ENCODE measurements at places on chromosomes 11 and 22. TPM values are rescaled to one million over a fixed set of nuclear protein-coding genes. Genes with fewer than 3 reads are reported as not detected.

GRCh38 chr11:17498475-17498874 lies 21.8 kb upstream of the ABCC8 start:
- H3K4me3 ChIP-seq, result no peak overlapping the region
- peaks cover 13% of the 10 kb centered on the region for H3K27me3 ChIP-seq
- DNase-seq, result no peak
- no peaks in the 10 kb centered on the region for H3K36me3 ChIP-seq
- no peak overlapping the region for H3K27ac ChIP-seq
- H3K4me1 ChIP-seq, result no peaks in the 10 kb centered on the region

PDE2A gene
- total RNA-seq, result not detected

GRCh38 chr11:78560826-78561484 lies 13.7 kb downstream of the NARS2 start:
- DNase-seq, result no peak
- peak overlapping the region; percentile 90 for H3K27ac ChIP-seq
- peak overlapping the region; percentile 36 for H3K4me3 ChIP-seq
- H3K27me3 ChIP-seq, result no peaks in the 10 kb centered on the region
- peaks cover 35% of the 10 kb centered on the region for H3K4me1 ChIP-seq

SMTNL1 gene
- not detected for total RNA-seq

- H3K4me1 ChIP-seq, result no peaks in the 10 kb centered on the region
- H3K4me3 ChIP-seq, result no peak overlapping the region
- no peak overlapping the region for H3K27ac ChIP-seq
- H3K36me3 ChIP-seq, result no peaks in the 10 kb centered on the region
- no peak for DNase-seq
Measured at GRCh38 chr11:93216511-93217101, 18.8 kb upstream of the SLC36A4 start.

FAT3 gene
- 12.3 TPM for total RNA-seq

GRCh38 chr11:72695354-72695753 lies 21.1 kb upstream of the PDE2A start:
- no peak overlapping the region for H3K4me3 ChIP-seq
- H3K36me3 ChIP-seq, result peaks cover 46% of the 10 kb centered on the region
- no peak overlapping the region for H3K27ac ChIP-seq

- H3K27ac ChIP-seq, result no peak overlapping the region
- no peak for DNase-seq
- H3K4me3 ChIP-seq, result no peak overlapping the region
- H3K27me3 ChIP-seq, result no peaks in the 10 kb centered on the region
- peaks cover 69% of the 10 kb centered on the region for H3K4me1 ChIP-seq
Measured at GRCh38 chr11:4645974-4646373, 2.2 kb downstream of the OR51E1 start.

GRCh38 chr11:119992171-119993051 lies 145.5 kb downstream of the TRIM29 start:
- no peak overlapping the region for H3K27ac ChIP-seq
- no peaks in the 10 kb centered on the region for H3K36me3 ChIP-seq
- peaks cover 12% of the 10 kb centered on the region for H3K27me3 ChIP-seq
- no peaks in the 10 kb centered on the region for H3K4me1 ChIP-seq

DNA sequence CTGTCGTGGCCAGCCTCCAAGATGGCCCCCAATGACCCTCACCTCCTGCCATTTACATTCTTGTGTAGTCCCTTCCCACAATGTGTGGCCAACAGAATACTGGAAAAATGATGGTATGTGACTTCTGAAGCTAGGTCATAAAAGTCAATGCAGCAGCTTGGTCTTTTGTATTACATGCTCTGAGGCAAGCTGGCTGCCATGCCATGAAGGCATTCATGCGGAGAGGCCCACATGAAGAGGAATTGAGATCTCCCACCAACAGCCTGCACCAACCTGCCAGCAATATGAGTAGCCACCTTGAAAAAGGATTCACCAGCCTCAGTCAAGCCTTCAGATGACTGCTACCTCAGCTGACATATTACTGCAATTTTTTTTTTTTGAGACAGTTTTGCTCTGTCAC lies 4.6 kb downstream of the MRTFA start:
- H3K27me3 ChIP-seq, result no peaks in the 10 kb centered on the region
- H3K36me3 ChIP-seq, result no peaks in the 10 kb centered on the region
- H3K4me3 ChIP-seq, result no peak overlapping the region
- peaks cover 53% of the 10 kb centered on the region for H3K4me1 ChIP-seq
- no peak for DNase-seq
